ENCODE measurements at places on chromosomes 6 and 20. TPM values are rescaled to one million over a fixed set of nuclear protein-coding genes. Genes with fewer than 3 reads are reported as not detected.

DNA sequence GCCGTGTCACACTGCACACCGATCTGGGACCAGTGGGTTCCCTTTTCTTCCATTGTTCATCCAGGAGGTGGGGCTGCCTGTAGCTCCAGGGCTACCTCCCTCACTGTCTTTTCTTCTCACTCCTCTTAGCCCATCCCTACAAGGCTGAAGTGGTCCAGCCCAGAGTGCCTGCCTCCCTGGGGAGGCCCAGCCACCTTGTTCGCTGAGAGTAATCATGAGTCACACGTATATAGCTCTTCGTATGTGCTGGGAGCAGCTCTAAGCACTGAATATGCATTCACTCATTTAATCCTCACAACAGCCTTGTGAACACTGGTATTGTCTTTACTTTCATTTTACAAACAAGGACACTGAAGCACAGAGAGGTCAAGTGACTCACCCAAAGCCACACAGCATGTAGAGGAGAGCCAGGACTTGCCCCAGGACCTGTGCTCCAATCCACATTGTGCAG is 14.7 kb upstream of the CCDC167 start:
- H3K27me3 ChIP-seq, result peaks cover 26% of the 10 kb centered on the region
- no peak overlapping the region for H3K4me3 ChIP-seq
- peak; percentile 44 for DNase-seq

- no peaks in the 10 kb centered on the region for H3K27me3 ChIP-seq
- no peaks in the 10 kb centered on the region for H3K4me1 ChIP-seq
- H3K36me3 ChIP-seq, result no peaks in the 10 kb centered on the region
- H3K27ac ChIP-seq, result no peak overlapping the region
- no peak for DNase-seq
- no peak overlapping the region for H3K4me3 ChIP-seq
These were observed 159.4 kb downstream of the FAXC start for GRCh38 chr6:99189823-99190721.

CST1 gene
- total RNA-seq, result not detected

USP49 gene
- total RNA-seq, result 5.5 TPM

GRCh38 chr20:37072293-37073196 is 23.3 kb downstream of the RBL1 start:
- no peak overlapping the region for H3K27ac ChIP-seq
- H3K4me3 ChIP-seq, result no peak overlapping the region
- H3K27me3 ChIP-seq, result no peaks in the 10 kb centered on the region
- H3K4me1 ChIP-seq, result peaks cover 6% of the 10 kb centered on the region
- DNase-seq, result no peak

- peak overlapping the region; percentile 73 for H3K27ac ChIP-seq
- H3K36me3 ChIP-seq, result no peaks in the 10 kb centered on the region
- DNase-seq, result peak; percentile 89
- peaks cover 28% of the 10 kb centered on the region for H3K4me1 ChIP-seq
These were observed 197.7 kb upstream of the PREP start for GRCh38 chr6:105600336-105601260.

RPS10 gene
- 1,221 TPM for total RNA-seq

DNA sequence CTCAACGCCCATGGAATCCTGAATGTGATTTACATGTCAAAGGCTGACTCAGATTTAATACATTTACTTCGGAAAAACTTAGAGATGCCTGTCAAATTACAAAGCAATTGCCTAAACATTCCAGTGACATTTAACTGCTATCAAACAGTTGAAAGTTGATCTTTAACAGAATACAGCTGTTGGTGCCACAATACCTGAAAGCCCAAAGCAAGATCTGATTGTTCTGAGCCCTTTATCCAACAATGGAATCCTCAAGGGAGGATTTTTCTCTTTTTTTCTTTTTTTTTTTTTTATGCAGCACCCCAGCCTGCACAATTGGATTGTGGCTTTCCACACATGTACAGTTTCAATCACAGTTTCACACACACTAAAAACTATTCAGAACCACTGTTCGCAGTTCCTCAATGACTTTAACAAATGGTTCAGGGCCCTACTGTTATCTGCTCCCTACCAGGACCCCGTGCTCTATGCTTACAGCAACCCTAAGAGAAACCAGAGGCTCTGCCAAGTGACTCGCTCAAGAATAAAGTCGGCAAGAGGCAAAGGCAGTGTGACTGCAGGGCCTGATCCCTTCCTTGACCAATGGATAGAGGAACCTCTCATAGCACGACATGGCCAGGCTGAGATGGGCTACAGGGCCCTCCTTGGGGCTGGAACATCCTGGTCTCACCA is 33.3 kb downstream of the EPB41L2 start:
- peak overlapping the region; percentile 56 for H3K27ac ChIP-seq
- no peaks in the 10 kb centered on the region for H3K36me3 ChIP-seq
- peak; percentile 50 for DNase-seq
- H3K4me1 ChIP-seq, result peaks cover 12% of the 10 kb centered on the region

- H3K4me3 ChIP-seq, result no peak overlapping the region
- H3K36me3 ChIP-seq, result no peaks in the 10 kb centered on the region
- DNase-seq, result peak; percentile 94
- H3K4me1 ChIP-seq, result peaks cover 7% of the 10 kb centered on the region
- H3K27ac ChIP-seq, result peak overlapping the region; percentile 60
- H3K27me3 ChIP-seq, result no peaks in the 10 kb centered on the region
These were observed 135.1 kb downstream of the ZFP64 start for GRCh38 chr20:52056203-52057062.

- H3K27ac ChIP-seq, result no peak overlapping the region
- H3K4me1 ChIP-seq, result peaks cover 3% of the 10 kb centered on the region
- H3K4me3 ChIP-seq, result no peak overlapping the region
- H3K27me3 ChIP-seq, result no peaks in the 10 kb centered on the region
These were observed 162.2 kb downstream of the GJA1 start for GRCh38 chr6:121597654-121598053.

DNA sequence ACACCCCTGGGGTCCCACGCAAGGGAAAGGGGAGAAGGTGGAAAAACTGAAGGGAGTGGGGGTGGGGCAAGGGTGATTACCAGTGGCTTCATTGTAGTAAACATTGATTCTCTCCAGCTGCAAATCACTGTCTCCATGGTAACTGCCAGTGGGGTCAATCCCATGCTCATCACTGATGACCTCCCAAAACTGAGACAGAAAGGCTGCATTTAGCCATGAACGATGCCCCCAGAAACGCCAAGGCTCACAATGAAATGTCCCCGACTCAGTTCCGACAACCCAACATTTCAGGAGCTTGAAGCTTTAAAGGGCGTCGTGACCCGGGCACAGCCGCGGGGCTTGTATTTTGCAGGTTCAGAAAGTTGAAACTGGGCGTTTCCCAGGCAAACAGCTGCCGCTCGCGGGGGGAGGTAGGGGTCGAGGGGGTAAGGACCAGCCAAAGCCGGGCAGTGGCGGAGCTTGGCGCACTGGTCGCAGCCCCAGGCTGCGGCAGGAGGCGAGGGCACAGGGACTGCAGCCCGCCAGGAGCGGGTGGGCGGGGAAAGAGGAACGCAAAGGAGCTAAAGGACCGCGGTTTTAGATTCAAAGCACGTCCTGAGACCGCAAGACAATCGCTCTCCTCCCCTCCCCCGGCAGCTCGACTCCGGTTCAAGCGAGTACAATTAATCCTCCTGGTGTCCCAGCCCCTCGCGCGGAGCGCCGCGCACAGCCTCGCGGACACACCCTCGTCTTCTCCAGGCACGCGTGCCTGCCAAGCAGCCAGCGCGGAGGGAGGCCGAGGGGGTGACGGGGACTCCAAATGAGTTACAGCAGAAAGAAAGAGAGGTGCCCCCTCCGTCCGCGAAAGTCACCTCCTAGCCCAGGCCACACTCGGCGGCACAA is 731 bp downstream of the TUBB2B start:
- peaks cover 50% of the 10 kb centered on the region for H3K27me3 ChIP-seq
- H3K27ac ChIP-seq, result no peak overlapping the region
- H3K36me3 ChIP-seq, result no peaks in the 10 kb centered on the region
- H3K4me3 ChIP-seq, result peak overlapping the region; percentile 60
- peaks cover 32% of the 10 kb centered on the region for H3K4me1 ChIP-seq
- peak; percentile 57 for DNase-seq

DNA sequence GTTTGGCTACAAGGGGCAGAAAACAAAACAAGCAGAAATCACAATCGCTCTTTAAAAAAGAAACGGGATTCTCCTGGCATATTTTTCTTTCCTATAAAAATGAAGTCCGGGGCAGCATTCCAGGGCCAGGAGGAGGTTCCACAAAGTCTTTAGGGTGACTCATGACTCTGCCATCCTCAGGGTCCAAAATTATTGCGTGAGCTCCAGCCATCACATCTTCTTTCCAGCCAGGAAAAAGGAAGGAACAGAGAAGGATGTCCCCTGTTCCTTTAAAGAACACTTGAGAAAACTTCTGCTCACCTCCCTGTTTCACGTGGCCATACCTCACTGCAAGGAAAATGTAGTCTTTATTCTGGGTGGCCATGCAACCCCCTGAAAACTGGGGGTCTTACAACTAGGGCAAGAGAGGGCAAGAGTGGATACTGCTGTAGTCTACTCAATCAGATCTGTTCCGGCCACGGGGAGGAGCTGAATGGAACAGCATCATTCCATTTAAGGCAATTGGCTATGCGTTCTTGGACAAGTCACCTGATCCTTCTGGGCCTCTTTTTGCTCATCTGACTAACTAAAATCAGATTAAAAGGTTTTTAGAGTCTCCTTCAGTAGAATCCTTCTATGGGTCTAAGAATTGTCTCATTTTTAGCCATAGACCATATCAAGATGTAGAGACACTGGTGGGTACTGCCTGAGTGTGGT is 49.4 kb downstream of the CTCFL start:
- no peaks in the 10 kb centered on the region for H3K36me3 ChIP-seq
- H3K4me3 ChIP-seq, result no peak overlapping the region
- H3K4me1 ChIP-seq, result no peaks in the 10 kb centered on the region
- no peak overlapping the region for H3K27ac ChIP-seq
- no peak for DNase-seq

Data from astrocyte (in vitro differentiated cells and primary cell).